ENCODE measurements at places on chromosomes 1 and 21.

- peak; percentile 41 for DNase-seq
Measured at GRCh38 chr1:107669996-107670395, 295.0 kb downstream of the VAV3 start.

DNA sequence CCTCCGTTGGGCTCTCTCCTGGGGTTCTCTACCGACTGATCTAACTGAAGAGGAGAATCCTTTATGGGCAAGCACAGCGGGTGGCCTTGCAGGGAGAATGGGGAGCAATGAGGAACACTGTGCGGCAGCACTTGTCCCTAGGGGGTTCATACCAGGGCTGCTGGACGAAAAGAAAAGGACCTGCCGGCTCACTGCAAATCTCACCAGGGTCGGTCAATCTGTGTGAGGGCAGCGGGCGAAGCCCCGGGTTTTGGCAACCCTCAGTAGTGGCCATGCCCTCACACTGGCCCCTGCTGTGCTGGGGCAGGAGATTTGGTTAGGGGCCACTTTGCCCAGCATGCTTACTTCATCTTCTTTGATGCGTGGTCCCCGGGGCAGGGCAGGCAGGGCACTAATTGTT, 5.9 kb downstream of the LHX9 start:
- DNase-seq, result no peak

- peak; percentile 96 for DNase-seq
Measured at GRCh38 chr21:31354604-31355443, 10.8 kb upstream of the TIAM1 start.

DNA sequence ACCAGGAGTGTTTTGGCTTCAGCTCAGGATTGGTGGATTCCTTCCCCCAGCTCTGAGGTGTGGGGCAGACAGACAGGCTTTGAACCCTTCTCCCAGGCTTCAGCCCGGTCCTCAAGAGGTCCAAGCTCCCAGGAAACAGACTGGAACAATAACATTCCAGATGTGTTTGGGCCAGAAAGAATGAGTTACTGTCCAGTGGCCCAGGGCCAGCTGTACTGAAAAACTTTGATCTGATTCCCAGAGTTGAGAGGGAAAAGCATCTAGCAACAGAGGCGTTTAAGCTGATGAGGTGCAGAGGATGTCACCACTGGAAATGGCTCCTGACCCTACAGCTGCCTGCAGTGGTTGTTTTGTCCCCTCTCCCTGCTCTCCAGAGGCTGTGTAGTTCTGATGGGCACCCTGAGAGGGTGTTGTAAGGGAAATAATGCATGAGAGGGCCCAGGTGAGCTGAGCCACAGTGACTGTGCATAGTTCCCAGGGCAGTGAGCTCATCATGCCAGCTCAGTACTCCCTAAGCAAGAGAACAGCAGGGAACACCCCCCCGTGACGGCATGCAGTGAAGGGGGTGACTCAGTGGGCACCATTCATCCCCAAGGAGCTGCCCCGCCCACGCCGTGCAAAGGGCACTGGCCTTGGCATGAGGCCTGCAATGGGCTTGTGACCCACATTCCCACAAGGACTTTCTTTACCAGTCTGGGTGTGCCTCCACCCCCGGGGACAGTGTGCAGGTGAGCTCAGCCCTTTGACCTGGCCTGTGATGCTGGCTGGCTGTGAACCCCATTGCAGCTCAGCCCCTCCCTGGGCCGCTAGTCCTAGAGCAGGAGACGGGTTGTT, 13.8 kb upstream of the SFN start:
- DNase-seq, result peak; percentile 94

DNA sequence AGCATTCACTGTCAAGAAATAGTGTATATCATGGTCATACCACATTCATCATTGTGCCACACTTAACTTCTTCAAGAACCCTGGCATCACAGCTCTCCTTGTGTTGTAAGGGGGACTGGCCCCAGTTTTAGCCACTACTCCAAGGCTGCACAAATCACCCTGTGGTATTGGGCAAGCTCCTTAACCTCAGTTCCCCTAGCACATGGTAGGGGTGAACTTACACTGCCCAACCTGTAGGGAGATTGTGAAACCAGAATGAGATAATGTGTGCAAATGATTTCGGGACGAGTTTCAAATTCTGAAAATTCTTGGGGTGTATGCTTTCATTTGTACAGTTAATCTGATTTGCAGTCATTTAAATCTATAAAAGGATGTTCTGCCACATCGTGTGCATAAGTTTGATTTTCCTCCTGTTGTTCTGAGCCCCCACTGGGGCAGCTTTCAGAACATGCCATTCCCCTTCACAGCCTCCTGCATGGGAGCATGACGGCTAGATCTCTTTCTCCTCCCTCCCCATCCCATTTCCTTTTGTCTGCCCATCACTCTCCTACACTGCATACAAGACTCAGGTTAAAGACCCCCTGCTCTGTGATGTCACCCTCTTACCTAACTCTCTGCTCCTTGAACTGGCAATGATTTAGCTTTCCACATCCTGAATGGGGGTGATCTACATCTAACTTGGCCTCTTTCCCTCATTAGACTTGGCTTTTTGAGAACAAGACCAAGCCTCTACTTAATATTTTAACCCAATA, 290.3 kb downstream of the CHRM3 start:
- no peak for DNase-seq

GRCh38 chr1:94271373-94271772, 34.0 kb upstream of the ARHGAP29 start:
- DNase-seq, result no peak

DNA sequence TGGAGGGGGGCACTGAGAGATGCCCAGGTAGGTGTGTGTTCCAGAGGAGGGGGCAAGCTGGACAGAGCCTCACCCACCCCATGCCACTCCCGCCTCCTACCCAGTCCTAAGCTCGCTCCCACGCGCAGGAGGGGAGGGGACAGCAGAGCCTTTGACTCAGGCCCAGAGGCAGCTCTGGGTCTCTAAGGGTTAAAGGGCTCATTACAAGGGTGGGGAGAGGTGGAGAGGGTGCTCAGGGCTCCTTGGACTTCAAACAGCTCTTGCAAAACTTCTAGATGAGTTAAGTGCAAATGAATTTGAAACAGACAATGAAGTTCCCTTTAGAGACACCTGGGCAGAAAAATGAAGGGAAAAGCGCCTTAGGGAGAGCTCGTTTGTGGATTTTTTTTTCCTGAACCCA, 104.2 kb upstream of the CASZ1 start:
- DNase-seq, result peak; percentile 32

DNA sequence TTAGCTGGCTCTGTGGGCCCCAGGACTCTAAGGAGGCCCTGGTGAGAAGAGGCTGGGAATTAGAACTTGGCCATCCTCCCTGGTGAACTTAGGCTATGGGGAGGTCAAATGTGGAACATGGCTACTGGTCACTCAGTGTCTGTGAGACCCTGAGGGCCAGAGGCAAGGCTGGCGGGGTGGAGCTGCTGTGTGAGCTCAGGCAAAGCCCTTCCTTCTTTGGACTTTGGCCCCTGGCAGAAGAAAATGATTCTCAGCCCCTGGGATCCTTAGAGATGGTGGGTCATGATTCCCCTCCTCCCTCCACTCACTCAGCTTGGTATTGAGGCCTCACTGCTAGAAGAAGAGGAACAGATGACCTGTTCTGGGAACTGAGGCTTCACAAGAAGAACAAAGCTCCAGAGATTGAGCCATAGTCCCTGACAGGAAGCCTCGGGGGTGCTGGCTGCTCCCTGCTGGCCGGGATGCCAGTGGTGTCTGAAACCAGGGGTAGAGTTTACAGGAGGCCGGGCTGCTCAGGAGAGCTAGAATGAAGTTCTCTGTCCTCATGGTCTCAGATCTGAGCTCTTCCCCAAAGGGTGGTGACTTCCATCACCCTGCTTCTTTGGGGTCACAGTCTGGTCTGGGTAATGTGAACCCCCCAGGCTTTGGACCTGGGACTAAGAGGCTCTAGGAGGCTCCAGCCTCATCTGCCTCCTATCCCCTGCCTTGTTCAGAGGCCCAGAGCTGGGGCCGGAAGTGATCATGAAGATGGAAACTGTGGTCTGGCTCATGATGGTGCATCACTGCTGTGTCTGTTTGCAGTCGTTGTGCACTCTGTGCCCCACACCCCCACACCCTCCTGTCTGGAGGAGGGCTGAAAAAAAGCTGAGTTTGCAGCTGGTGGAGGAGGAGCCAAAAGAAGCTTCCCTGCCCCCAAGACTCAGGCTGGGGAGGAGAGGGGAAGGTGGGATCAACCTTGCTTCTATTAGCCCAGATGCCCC, 905 bp downstream of the BTBD19 start:
- peak; percentile 85 for DNase-seq

GRCh38 chr21:15260604-15261003, 195.8 kb upstream of the NRIP1 start:
- no peak for DNase-seq

GRCh38 chr1:58778385-58779000, 5.4 kb downstream of the JUN start:
- DNase-seq, result no peak

GRCh38 chr1:193525917-193526710, 339.7 kb upstream of the B3GALT2 start:
- DNase-seq, result no peak

GRCh38 chr1:212107481-212107880, 71.9 kb downstream of the DTL start:
- DNase-seq, result no peak

GRCh38 chr1:109534307-109534858, 5.3 kb upstream of the GPR61 start:
- no peak for DNase-seq

DNA sequence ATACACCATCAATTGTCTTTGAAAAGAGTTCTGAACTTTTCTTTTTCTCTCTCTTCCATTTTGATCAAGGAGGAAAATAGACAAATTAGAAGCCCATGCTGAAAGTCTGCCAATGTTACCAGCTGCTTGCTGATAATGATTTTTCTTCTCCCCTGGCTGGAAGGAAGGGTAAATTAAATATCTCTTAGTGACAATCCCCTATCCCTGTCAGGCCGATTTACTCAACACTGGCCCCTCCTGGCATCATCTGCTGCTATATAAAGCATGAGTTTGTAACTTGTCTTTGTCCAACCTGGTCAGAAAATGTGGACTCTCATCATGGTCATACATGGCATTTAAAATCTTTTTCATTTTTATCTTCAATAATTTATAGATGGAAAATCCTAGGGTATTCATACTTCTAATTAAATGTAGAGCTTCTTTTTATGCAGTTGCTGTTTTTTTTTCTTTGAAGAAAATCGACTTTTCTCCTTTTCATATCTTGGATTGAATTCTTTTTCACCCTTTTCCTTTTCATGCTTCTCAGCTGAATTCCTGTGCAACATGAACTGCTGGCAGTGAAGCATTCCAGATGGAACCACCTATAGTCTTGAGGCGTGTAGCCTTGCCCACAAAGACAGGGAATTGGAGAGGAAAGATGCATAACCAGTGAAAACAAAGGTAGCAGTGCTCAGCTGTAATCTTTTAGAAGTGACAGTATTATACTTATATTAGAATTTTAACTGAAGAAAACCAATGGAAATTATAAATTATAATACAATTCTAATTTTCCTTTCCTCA, 214.7 kb upstream of the PTGFR start:
- DNase-seq, result no peak

GRCh38 chr1:19811206-19811851, 3.8 kb downstream of the RNF186 start:
- DNase-seq, result peak; percentile 65

GRCh38 chr1:110524311-110525248, 5.6 kb upstream of the KCNA10 start:
- peak; percentile 36 for DNase-seq

- no peak for DNase-seq
Measured at GRCh38 chr1:184843732-184844495, 89.3 kb upstream of the EDEM3 start.

DNA sequence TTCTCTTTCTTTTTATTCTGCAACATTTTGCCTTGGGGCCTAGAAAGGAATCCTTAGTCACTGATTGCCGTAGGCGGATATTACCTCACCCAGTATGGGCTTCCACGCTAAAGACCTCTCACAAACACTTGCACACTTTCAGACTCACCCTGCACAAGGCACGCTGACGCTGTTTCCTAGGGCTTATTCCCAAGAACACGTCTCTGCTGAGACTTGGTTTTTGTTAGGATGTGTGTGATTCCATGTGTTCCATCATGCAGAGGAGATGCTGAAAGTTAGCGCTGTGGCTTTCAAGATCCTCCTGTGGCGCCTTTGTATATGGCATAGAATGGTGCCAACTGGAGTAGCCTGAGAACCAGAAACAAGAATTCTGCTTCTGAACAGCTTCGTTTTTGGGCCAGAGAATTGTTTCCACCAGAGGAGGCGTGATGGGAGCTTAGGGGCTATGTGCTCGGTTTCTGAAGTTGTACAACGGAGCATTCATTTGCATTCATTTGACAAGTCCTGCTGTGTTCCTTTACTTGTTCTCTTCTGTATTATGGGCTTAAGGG, 297.0 kb downstream of the DISC1 start:
- peak; percentile 91 for DNase-seq

- no peak for DNase-seq
Measured at GRCh38 chr1:52919723-52920483, 1.6 kb downstream of the ECHDC2 start.

DNA sequence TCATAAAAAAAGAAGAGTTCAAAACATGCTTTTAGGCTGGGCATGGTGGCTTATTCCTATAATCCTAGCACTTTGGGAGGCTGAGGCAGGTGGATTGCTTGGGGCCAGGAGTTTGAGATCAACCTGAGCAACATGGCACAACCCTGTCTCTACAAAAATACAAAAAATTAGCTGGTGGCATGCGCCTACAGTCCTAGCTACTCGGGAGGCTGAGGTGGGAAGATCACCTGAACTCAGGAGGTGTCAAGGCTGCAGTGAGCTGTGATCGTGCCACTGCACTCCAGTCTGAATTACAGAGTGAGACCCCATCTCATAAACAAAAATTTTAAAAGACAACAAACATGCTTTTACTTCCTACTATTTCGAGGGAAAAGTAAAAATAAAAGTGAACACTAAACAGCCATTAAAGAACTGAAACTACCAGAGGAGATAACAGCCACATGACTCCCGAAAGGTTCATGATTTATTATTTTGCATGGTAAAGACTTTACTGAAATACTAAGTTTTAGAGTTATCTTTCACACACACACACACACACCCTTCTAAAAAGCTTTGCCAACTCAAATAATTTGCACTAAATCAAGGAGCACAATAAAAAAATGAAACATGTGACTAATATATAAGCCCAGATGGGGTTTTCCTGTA, 48.1 kb downstream of the USP1 start:
- no peak for DNase-seq

DNA sequence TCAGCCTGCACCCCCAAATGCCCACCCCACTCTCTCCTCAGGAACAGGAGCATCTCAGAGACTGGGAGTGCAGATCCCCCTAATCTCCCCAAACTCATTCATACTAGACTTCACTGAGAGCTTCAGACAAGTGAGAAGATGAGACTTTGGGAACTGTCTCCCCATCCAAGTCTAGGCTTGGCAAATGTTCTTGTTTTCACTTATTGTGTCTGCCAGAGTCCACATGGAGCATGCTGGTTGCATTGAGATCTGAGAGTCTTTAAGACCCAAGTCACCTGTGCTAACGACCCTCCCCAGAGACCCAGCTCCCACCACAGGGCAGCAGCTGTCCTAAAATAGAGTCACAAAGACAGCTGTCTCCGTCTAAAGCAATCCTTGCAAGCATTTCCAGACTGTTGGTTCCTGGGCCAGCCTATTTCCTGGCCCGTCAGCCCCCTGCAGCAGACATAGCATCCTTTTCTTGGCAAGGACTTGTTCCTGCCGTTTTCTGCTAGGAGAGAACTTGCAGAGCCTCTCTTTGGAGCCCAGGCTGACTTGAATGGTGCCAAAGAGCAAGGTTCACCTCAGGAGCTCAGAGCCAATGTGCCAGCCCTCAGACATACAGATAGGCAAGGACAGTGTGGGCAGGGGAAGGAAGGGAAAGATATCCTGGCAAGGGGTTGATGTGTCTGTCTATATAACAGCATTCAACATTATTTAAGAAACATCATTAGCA, 1.9 kb upstream of the CNTN2 start:
- no peak for DNase-seq

Data from fibroblast of mammary gland (primary cell).